ENCODE measurements at places on chromosomes 1 and 21.

DNA sequence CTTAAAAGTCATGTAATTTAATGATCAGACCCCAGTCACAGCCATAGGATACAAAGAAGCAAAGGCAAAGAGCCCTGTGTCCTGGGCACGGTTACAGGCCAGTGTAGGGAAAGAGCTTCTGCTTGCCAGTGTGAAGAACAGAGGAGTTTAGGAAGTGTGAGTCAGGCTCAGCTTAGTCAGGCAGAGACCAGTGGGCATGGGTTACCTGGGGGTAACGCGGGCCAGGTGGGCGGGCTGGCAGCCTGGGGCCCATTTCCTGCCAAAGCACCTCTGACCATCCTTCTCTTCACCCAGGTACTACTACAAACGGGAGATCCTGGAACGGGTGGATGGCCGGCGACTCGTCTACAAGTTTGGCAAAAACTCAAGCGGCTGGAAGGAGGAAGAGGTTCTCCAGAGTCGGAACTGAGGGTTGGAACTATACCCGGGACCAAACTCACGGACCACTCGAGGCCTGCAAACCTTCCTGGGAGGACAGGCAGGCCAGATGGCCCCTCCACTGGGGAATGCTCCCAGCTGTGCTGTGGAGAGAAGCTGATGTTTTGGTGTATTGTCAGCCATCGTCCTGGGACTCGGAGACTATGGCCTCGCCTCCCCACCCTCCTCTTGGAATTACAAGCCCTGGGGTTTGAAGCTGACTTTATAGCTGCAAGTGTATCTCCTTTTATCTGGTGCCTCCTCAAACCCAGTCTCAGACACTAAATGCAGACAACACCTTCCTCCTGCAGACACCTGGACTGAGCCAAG, 4.7 kb downstream of the ELF3 start:
- no peak for DNase-seq

DNA sequence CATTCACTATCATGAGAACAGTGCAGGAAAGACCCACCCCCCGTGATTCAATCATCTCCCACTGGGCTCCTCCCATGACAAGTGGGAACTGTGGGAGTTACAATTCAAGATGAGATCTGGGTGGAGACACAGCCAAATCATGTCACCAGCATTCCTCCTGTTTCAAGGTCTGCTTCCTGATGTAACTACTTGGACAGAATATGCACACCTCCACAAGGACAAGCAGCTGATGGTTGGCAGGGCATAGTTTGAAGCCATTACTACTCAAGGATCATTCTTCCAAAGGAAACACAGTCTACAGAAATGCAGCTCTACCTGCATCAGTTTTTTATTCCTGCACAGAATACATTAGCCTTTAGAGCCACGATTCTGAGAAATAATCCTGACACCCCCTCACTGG, 28.5 kb upstream of the RNF2 start:
- no peak for DNase-seq

DNA sequence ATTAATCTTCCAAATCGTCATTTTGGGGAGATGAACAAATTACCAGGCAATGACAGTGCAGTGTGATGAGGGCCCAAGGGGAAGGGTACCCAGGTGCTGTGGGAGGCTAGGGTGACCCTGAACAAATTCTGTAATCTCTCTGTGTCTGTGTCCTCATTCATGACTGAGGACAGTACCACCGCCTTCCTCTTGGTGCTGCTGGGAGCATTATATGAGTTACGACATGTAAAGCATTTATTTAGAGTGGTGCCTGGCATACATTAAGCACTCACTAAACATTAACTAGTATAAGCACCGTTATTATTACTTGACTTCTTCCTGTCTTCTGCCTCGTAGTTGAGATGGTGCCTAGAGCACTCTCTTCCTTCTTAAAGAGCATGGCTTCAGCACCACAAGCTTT, 468.2 kb upstream of the VAMP3 start:
- no peak for DNase-seq

GRCh38 chr1:12075195-12076114, 12.4 kb downstream of the TNFRSF8 start:
- DNase-seq = no peak

GRCh38 chr1:226485192-226485591, 63.4 kb upstream of the STUM start:
- DNase-seq = no peak

GRCh38 chr1:115463347-115463746, 125.3 kb upstream of the NGF start:
- no peak for DNase-seq

- DNase-seq = no peak
These were observed 12.6 kb downstream of the PCNT start for GRCh38 chr21:46336603-46337002.

- no peak for DNase-seq
These were observed 119.1 kb upstream of the GRIK3 start for GRCh38 chr1:37153116-37154100.

- peak; percentile 47 for DNase-seq
These were observed 20.0 kb downstream of the MEF2D start for GRCh38 chr1:156480411-156481192.

GRCh38 chr1:87800006-87800405, 471.3 kb downstream of the LMO4 start:
- DNase-seq = no peak

DNA sequence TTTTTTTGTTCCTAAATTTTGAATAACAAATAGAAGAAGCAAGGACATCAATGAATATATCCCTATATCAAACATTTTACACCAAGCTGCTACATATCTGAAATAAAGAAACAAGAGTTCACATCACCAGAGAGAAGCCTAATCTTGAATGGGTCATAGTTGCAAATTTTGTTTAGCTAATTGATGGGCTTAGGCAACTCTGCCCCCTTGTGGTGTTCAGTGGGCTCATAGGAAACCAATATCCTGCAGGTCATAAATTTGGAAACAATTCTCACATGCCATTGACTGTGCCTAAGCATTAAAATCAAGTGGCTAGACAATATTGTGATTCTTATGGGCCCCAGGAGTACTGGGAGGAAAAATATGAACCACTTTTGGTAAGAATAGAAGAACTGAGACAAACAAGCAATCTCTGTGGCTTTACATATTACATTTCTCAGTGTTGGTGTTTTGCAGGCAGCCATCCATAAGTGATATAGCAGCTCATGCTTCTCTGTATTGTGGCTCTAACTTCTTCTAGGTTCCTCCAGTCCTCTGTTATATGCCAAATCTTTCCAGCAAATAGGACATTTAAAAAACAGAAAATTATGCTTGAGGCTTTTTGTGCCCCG, 1262.8 kb upstream of the PRMT6 start:
- no peak for DNase-seq

DNA sequence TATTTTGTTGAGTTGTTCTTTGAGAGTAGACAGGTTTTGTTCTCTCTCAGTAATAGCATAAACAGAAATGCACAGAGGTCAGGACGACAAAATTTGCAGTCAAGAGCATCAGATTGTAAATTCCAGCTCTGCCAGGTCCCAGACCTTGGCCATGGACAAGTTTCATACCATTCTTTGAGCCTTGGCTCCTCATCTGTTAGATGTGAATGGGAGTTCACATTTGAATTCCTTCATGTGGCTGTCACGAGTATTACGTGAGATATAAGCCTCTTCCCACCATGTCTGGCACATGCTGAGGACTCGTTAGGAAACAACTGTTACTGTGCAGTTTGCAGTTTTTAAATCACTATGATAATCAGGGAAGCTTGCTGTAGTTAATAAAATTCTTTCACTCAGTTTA, 93.2 kb upstream of the KCTD3 start:
- DNase-seq = no peak

DNA sequence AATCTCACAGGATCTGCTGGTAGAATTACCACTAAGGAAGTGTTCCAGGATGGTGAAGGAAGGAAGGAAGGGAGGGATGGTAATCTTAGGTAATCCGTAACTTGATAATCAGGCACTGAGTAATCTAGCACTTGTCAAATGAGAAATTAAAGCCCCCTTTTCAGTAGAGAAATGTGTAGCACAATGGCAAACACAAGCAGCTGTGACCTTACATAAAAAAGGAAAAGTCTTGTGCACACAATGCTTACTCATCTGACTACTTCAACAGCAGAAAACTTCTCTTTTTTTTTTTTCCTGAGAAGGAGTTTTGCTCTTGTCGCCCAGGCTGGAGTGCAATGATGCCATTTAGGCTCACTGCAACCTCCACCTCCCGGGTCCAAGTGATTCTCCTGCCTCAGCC, 6.1 kb downstream of the NUP210L start:
- no peak for DNase-seq

DNA sequence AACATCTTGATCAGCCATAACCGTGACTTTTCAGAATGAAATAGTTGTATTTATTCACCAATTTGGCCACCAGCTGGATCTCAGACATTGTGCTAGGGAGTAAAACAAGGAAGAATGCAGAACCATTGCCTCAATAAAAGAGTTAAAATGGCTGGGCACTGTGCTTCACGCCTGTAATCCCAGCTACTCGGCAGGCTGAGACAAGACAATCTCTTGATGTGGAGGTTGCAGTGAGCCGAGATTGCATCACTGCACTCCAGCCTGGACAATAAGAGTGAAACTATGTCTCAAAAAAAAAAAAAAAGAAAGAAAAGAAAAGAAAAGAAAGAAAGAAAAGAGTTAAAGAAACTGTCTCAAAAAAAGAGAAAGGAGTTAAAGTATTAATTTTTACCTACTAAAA, 199.5 kb downstream of the TPR start:
- no peak for DNase-seq

DNA sequence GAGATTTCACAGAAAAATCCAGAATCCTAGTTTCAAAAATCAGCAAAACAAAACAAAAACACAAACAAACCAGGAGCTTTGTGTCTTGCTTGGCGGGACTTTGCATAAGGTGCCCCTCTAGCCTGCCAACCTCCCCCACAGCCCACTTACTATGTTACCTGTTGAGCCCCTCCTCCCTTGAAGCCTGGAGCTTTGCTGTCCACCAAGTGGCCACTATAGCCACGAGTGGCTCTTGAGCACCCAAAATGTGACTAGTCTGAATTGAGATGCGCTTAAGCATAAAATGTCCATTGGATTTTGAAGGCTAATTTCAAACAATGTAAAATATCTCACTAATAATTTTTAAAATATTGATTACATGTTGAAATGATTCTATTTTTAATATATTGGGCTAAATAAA, 12.2 kb downstream of the TFAP2E start:
- no peak for DNase-seq

GRCh38 chr1:27135541-27136235, 19.2 kb downstream of the SLC9A1 start:
- no peak for DNase-seq

DNA sequence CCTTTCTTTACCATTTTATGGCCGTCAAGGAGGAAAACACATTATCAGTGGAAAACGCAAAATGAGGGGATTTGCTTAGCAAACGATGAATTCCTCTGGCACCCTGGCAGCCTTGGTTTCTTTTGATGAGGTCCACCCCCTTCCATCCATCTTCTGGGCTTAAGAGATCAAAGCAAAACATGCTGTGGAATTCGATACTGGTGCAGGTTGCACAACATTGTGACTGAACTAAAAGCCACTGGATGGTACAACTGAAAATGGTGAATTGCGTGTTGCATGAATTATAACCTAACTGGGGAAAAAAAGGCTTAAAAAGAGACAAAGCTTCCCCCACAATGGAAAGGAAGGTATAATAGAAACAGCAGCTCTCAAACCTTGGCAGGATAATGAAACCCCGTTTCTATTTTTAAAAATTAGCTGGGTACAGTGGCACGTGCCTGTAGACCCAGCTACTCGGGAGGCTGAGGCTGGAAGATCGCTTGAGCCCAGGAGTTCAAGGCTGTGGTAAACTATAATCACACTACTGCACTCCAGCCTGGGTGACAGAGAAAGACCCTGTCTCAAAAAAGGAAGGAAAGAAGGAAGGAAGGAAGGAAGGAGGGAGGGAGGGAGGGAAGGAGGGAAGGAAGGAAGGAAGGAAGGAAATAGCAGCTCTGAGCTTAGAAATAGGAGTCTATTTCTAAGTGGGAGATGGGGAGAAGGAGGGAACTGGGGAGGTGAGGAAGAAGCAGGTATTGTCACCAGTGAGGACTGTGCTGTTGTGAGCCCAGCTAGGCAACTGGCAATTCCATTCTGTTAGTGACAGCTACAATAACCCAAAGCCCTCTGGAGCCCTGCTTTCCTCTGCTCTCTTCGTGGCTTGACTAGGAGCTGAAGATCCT, 29.0 kb upstream of the LGALS8 start:
- DNase-seq = no peak

GRCh38 chr1:231803353-231803752, 176.8 kb downstream of the DISC1 start:
- DNase-seq = no peak

GRCh38 chr1:185595835-185596667, 138.1 kb upstream of the HMCN1 start:
- DNase-seq = peak; percentile 4

DNA sequence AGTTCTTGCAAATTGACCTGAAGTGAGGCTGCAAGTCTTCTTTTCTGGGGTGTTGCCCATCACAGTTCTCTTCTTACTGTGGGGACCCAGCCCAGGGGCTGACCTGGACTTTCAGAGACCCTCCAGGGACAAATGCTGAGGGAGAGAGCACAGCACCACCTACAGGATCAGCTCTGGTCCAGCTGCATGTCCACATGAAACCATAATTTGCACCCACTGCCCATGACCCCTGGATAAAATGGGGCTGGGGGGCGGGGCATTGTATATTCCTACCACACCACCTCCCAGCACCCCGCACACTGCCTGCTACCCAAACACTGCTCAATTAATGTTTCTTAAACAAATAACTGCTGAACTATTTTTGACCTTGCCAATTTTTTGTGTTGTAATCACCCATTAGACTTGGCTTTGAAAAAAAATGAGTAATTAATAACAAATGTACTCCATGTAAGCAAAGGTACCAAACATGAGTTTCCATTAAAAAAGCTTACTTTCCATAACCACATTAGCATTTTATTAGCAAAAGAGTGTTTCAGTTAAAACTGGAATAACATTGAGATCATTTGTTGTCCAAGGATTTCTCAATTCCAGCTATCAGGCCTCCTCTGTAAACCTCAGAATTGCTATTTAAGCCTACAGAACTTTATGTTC, 168.0 kb upstream of the RAB4A start:
- DNase-seq = no peak

DNA sequence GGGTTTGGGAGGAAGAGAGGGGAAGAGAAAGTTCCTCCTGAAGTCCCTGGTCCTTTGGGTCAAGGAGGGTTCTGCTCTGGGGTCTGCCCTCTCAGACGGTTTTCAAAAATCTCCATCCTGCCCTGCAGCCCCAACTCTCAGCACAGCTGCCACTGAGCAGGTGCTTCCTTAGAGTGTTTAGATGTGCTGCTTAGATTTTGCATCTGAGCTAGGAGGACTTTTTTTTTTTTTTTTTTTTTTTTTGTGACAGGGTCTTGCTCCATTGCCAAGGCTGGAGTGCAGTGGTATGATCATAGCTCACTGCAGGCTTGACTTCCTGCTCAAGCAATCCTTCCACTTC, 324.9 kb upstream of the POU3F1 start:
- no peak for DNase-seq
